ENCODE measurements at places on chromosomes 1 and 21.

DNA sequence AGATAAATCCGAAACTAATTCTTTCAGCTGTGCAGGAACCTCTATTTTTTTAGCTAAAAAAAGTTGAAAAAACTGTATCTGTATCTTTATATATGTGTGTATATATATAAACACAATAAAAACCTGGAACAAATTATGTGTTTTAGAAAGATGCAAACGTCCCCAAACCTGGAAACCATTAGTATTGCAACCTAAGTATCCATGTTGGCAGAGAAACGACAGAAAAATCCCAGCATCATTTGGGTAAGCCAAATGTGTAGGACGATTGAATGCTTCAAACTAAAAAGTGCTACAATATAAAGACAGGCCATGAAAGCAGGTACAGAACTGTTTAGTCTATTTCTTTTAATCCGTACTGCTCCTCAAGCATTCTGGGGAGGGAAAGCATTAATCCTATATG lies 87.9 kb downstream of the AHCTF1 start:
- DNase-seq: peak; percentile 55

DNA sequence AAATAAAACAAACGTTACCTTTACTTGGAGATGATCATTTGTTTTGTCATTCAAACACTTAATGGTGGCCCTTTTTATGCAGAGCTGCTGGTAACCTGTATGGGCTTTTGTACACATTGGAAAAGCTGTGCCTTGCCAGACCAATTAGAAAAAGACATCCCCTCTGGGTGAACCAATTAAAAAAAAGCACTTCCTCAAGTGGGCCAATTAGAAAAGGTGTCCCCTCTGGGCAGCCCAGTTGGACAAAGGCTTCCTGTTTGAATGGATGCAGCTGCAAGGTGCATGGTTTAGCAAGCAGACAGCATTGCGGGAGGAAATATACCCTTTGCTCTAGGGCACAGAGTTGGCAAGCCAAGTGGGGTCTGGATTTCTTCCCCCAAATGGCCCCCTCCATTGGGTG lies 21.6 kb downstream of the HUNK start:
- DNase-seq: no peak

GRCh38 chr1:55235722-55236121 lies 20.6 kb upstream of the USP24 start:
- no peak for DNase-seq

- no peak for DNase-seq
Observed at GRCh38 chr1:236033336-236033735, 31.6 kb downstream of the NID1 start.

DNA sequence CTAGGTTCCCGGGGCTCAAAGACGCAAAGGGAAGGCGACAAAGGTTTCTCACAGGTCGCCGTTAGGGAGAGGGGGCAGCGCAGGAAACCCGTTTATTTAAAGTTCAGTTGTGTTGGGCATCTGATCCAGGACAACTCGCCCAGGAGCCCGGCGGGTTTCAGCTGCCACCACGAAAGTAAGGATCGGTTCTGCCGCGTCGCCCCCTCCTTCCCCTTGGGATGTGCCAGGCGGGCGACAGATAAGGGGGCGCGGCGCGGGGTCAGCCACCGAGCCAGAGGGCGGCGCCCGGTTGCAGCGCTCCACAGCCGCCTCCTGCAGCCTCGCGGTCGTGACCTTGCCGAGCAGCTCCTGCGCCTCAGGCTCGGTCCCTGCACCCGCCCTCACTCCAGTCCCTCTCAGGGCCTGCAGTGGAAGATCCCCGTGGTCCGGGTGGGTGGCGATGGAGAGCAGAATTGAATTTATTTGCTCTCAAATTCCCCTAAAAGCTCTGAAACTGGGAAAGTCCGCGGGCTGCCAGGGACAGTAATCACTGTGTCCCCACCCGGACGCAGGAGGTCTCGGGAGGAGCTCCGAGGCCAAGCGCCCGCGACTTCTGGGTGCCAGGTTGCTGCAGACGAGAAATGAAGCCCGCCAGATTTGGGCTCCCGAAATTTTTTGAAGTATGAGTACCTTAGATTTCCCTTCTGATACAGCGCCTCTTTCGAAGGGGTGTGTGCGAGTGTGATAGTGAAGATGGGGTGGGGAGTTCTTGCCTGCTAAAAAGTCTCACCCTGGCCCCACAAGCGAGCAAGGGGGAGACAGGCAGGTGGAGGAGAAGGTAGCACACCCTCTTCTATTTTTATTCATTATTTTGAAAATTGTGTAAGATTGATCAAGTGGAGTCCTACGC lies 28.4 kb upstream of the NFIA start:
- peak; percentile 55 for DNase-seq

GRCh38 chr21:41108668-41109585 lies 59.0 kb upstream of the BACE2 start:
- DNase-seq: no peak

- no peak for DNase-seq
Observed at GRCh38 chr21:32186804-32187203, 92.0 kb downstream of the MIS18A start.

- no peak for DNase-seq
Observed at GRCh38 chr1:4633346-4633745, 21.1 kb upstream of the AJAP1 start.

DNA sequence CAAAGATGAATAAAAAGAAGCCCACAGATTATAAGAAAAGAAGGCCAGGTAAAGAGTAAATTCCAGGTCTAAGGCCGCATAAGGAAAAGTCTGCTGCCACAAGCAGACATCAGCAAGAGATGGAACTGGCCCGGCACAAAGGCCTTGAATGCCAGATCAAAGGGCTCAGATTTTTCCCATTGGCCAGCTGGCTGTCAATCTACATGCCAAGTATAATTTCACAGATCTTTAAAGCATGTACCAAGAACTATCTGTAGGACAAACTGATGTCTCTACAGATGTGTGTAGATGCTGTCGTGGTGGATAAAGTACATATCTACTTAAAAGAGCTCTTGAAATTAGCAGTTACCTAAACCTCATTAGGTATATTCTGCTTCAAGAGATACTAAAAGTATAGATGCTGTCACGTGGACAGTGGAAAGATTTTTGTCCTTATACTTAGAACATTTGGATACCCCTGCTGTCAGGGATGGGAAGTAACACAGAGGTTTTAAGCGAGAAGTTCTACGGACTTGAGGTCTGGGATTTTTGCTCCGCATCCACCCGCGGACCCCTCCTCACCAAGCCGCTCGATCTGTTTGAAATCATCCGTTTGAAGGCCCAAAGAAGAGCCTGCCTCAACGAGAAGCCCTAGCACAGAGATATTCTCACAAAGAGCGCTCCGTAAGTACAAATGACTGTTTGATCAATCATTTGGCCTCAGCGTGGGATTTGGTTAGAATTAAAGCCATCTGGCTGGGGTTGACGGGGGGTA lies 10.1 kb downstream of the GLIS1 start:
- DNase-seq: no peak

- DNase-seq: no peak
Observed at GRCh38 chr1:11704691-11705475, 13.4 kb downstream of the DRAXIN start.

- no peak for DNase-seq
Observed at GRCh38 chr1:14716474-14716873, 118.0 kb downstream of the KAZN start.

DNA sequence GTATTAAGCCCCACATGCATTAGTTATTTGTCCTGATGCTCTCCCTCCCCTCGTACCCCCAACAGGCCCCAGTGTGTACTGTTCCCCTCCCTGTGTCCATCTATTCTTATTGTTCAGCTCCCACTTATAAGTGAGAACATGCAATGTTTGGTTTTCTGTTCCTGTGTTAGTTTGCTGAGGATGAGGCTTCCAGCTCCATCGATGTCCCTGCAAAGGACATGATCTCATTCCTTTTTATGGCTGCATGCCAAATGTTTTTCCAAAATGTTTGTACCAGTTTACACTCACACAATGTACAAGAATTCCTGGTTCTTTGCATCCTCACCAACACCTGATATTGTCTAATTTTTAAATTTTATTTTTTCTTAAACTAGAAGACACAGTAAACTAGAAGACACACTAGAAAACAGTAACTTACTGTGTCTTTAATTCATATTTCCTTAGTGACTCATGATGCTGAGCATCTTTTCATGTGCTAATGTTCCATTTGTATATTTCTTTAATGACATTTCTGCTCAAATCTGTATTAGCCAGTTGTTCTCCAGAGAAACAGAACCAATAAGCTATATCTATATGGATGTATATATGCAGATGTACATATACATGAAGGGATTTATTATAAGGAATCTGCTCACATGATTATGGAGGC lies 19.4 kb upstream of the USP1 start:
- no peak for DNase-seq

DNA sequence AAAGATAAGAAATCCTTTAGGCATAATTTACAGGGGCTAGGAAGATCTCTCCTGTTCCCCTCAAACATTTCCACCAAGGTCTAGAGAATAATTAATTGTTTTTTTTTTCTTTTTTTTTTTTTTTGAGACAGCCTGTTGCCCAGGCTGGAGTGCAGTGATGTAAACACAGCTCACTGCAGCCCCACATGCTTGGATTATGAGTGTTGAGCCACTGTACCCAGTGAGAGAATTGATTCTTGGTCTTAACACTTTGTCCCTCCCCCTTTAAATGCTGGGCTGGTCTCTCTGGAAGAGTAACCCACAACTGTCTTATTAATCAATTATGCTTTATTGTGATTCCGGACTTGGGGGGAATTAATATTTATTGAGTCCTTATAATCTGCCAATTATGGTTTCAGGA lies 33.4 kb downstream of the ATF3 start:
- DNase-seq: no peak

- peak; percentile 35 for DNase-seq
Observed at GRCh38 chr1:53087332-53088285, 25.6 kb downstream of the PODN start.

DNA sequence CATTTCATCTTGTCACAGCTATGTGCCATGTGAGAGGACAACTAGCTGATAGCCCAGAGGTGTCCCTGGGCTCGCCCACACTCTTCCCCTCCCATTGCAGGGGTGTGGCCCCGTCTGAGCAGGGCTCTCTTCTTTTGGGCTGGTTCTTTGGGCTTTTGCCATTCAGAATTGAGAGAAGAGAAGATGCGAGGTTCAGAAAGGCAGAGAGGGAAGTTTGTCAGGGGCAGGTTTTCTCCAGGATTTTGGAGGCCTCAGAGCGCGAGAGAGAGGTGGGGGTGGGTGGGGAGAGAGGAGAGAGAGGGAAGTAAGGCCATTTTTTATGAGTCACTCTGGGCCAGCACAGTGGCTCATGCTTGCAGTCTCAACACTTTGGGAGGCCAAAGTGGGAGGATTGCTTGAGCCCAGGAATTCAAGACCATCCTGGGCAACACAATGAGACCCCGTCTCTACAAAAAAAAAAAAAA lies 5.2 kb downstream of the IFI6 start:
- DNase-seq: no peak

DNA sequence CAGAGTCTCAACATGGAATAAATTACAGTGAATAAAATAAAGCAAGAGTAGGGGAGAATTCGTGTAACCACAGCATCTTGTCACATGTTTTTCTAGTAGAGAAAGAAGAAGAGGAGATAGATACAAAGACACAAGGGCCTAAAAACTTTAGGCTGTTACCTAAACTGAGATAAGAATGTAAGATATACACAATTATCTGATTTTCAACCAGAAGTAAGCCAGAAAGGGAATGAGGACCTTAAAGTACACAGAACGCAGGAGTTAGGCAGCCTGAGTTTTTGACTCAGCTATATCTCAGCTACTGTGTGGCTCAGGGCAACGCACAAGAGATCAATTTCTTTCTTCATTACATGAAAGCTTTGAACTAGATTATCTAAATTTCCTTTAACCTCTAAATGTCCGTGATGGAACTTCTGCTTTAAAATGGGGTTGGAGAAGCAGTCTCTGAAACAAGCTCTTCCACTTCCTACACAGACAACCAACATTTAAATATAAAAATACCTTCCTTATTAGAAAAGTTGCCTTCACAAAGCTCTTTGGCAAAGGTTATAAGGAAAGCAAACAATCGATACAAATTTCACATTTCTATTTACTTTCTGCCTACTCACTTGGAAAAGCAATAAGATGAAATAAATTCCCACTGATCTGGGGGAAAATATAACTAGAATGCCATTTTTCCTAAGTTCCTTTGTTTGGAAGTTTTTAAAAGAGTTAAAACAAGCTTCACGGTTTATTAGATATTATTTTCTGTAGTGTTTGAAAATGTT lies 5.2 kb upstream of the RGS13 start:
- no peak for DNase-seq

- no peak for DNase-seq
Observed at GRCh38 chr1:37391211-37392011, 83.0 kb upstream of the ZC3H12A start.

GRCh38 chr1:246510147-246511030 lies 3.3 kb upstream of the SMYD3 start:
- DNase-seq: no peak

DNA sequence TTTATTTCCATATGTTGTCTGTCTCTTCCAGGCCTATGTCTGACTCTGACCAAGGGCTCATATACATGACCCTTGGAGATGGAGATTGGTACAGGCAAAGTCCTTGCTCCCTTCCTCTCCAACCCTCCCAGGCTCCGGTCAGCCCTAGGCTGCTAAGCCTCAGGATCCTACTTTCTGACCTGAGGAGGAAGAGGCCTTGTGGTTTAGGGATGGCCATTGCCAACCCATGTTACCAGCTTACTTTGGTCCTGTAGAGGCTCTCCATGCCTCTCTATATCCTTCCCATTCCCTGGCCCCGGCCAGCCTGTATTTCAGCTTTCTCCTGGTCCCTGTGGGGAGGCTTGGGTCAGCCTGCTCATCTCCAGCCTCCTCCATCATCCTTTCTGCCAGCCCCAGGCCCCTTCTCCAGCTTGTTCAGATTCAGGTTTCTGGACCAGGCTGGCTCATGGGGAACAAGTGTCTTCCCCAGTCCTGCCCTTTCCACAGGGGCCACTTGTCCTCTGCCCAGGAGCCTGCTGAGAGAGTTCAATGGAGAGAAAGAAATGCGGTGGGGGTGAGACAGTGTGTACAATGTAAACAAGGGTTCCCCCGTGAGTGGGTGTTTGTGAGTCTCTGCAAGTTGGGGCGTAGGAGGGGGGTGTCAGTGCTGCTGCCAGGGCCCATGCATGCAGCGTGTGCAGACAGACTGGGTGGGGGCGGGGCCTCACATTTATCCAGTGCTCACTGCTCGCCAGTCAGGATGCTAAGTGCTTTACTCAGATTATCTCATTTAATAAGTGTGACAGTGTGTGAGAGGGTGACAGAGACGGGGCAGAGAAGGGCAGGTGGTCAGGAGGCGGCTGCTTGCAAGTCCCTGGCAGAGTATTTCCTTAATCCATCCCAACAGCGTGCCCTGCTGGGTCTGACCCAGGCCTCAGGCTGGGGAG lies 31.3 kb upstream of the FOXO6 start:
- DNase-seq: no peak
